ENCODE measurements at places on chromosomes 7 and 10.

- DNase-seq: no peak
Observed at GRCh38 chr7:141161550-141162535, 88.0 kb downstream of the TMEM178B start.

GRCh38 chr10:48776528-48776927, 91.9 kb downstream of the WDFY4 start:
- DNase-seq: no peak

- DNase-seq: no peak
Observed at GRCh38 chr10:2610946-2611345, 456.4 kb upstream of the PFKP start.

- no peak for DNase-seq
Observed at GRCh38 chr7:137276189-137276588, 67.3 kb downstream of the PTN start.

GRCh38 chr7:83738291-83738835, 89.4 kb upstream of the SEMA3E start:
- DNase-seq: no peak

GRCh38 chr7:105838627-105839231, 37.7 kb downstream of the ATXN7L1 start:
- no peak for DNase-seq

GRCh38 chr10:94174838-94175237, 181.1 kb downstream of the PLCE1 start:
- DNase-seq: no peak

GRCh38 chr10:47145290-47145934, 154.6 kb upstream of the GDF10 start:
- DNase-seq: no peak

DNA sequence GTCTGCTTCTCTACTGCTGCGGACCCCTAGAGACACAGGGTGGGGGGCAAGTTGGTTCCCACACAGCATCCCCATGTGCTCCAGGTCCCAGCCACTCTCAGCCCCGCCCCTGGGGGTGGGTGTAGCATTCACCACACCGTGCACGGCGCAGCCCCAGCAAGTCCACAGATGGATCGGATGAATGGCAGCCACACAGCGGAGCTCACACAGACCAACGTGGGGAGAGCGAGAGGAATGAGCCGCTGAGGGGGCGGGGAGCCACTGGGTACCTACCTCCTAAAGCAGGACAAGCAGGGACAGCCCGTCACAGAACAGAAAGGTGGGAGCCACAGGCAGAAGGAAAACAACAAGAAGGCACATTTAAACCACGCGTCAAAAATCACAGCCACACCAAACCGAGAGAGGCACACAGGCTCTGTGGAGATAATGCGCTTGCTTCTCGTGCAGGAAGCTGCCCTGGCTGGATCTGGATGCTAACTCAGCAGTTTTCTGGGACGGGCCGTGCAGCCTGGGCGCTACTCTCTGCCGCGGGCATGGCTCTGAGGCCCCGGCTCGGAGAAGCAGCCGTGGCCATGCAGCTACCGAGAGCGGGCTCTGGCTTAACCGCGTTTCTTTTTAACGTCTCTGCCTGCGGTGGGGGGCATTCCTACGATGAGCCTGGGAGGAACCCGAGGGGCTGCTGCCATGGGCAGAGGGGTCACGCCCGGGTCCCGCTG, 102.5 kb downstream of the CYTH3 start:
- no peak for DNase-seq

- no peak for DNase-seq
Observed at GRCh38 chr10:122294511-122295450, 23.7 kb downstream of the BTBD16 start.

- peak; percentile 59 for DNase-seq
Observed at GRCh38 chr10:118543714-118544400, 51.6 kb downstream of the PRLHR start.

GRCh38 chr10:47451273-47451997, 32.5 kb downstream of the ANXA8 start:
- no peak for DNase-seq

GRCh38 chr10:88385601-88386203, 197.4 kb downstream of the RNLS start:
- DNase-seq: no peak

- no peak for DNase-seq
Observed at GRCh38 chr7:70660819-70661191, 471.1 kb upstream of the GALNT17 start.

- DNase-seq: no peak
Observed at GRCh38 chr7:77406421-77406820, 9.7 kb downstream of the GSAP start.

DNA sequence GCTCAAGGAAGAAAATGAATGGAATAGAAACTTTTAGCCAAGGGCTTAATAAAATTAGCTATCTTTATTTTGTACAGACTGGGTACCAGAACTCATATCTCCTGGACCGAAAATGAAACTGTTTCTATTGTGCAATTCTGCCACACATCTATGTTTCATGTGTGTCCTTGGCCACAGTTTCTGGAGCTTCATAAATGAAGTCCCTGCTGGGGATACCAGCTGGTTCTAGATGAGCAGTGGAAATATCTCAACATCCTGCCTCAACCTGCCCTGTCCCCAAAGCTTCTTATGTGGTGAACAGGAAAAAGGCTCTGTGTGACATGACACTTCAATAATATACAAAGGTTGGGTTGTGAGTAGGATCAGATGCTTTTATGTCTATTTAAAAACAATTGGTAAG, 310.1 kb upstream of the SORCS1 start:
- no peak for DNase-seq

- no peak for DNase-seq
Observed at GRCh38 chr10:21212348-21212747, 313.1 kb downstream of the SKIDA1 start.

GRCh38 chr10:1147810-1148209, 91.6 kb downstream of the WDR37 start:
- DNase-seq: no peak

- no peak for DNase-seq
Observed at GRCh38 chr7:139046143-139046542, 10.3 kb upstream of the ZC3HAV1L start.

DNA sequence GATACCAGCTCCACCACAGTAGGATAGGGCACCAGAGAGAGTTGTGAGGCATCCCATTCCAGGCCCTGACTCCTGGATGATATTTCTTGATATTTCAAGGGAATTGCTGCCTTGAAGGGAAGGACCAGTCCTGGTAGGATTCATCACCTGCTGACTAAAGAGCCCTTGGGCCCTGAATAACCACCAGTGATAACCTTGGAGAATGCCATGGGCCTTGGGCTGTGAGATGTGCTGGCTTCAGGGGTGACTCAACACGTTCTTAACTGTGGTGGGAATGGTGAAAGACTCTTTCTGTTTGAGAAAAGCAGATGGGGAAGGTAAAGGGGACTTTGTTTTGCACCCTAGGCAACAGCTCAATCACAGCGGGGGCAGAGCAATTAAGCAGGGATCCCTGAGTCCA, 21.4 kb upstream of the ASZ1 start:
- no peak for DNase-seq

- DNase-seq: no peak
Observed at GRCh38 chr7:147775516-147776284, 814.9 kb upstream of the C7orf33 start.

DNA sequence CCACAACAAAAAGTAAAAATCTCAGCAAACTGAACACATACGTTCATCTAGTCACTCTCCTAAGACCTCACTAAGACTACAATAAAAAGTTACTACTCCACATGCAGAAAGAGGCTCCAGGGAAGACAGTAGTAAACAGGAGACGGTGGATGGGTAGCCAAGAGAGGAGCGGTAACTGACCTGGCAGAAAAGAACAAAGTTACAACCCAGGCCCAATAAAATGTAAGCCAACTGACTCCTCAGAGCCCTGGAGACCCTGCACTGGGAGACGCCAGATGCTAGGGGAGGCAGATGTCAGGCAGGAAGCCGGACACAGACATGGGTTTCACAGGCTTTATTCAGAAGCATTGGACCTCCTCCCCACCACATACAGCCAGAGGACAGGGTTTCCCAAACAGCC, 181.1 kb upstream of the NFE2L3 start:
- no peak for DNase-seq

DNA sequence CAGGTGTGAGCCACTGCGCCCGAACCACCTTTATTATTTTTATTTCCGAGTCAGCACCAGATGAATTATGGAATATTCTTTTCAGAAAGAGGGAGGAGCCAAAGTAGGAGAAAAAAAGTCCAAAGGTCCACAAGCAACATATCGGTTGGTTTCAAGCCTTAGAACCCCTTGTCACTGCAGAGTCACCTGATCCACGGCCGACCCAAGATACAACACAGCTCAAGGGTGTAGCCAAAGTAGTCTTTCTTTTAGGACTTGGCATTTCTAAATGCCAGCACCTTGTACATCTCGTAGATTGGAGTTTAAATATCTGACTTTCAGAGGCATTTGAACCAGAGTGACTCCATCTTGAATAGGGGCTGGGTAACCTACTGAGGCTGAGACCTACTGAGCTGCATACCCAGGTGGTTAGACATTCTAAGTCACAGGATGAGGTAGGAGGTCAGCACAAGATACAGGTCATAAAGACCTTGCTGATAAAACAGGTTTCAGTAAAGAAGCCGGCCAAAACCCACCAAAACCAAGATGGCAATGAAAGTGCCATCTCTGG, 113.9 kb upstream of the ANLN start:
- no peak for DNase-seq

DNA sequence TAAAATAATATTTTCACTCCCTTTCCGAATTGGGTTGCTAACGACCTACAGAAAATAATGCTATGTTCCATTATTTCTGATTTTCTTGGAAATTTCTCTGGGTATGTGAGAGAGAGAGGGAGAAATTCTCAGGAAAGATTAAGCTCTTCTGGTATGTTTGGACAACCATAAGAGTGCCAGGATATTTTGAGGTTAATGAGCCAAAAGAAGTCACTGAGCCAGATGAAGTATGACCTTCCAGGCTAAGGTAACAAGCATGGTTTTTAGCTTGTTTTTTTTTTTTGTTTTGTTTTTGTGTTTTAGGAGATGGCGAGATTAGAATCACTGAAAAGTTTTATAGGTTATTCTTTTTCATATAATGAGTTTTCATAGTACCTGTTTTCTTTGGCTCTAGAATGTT, 171.0 kb upstream of the FOXP2 start:
- DNase-seq: no peak

DNA sequence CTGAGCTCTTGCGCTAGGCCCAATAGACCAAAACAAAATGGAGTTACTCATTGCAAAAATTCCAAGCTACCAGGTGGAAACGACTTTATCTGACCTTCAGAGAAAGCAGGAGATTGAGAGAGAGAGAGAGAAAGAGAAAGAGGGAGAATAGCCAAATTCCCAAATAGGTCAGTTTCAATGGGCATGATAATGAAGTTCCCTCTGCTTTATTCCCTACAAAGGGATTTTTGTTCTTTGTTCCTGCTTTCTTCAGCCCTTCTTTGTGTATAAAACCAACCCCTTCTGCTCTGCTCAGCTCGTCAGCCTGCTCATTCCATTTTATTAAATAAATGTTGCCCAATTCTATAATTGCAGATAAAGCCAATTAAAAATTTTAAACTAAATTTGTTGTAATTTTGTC, 45.0 kb upstream of the GPR37 start:
- DNase-seq: no peak

- DNase-seq: peak; percentile 73
Observed at GRCh38 chr7:95772298-95772770, at the start of gene DYNC1I1. TSS of gene DYNC1I1 (plus strand) at chr7:95772554. CDS start at chr7:95804730, 32,176 bp downstream.

GRCh38 chr10:113958631-113959382, 84.9 kb upstream of the ADRB1 start:
- DNase-seq: peak; percentile 33

DNA sequence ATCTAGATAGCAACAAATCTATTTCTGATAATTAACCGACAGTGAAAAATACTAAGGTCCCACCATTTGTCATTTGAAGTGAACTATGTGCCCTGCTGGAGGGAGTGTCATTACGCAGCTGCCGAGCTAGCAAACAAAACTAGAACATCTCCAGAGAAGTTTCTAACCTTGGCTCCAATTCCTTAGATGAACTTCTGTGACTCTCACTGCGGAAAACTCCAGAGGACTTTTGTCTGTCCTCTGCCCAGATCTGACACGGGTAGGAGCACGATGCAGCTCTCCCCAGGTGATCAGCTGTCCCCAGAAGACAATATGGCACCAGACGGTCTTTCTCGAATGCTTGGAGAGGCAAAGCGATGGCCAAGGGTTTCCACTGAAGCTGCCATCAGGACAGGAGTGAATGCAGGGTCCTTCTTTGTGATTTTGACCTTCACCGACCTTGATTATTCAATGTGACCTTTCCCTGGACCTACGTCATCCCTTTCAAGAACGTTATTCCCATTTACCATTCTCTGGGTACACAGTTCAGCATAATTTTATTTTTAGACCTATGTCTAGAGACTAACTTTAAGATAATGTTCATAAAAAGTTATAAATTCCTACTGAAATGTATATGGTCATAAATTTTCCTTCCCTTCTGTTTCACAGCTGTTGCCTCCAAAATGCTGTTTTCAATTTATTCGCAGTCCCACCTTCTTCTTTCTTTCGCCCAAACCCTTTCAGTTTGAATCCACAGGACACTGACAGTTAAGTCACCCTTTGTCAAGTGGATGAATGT, 116.7 kb upstream of the C7orf33 start:
- DNase-seq: no peak

DNA sequence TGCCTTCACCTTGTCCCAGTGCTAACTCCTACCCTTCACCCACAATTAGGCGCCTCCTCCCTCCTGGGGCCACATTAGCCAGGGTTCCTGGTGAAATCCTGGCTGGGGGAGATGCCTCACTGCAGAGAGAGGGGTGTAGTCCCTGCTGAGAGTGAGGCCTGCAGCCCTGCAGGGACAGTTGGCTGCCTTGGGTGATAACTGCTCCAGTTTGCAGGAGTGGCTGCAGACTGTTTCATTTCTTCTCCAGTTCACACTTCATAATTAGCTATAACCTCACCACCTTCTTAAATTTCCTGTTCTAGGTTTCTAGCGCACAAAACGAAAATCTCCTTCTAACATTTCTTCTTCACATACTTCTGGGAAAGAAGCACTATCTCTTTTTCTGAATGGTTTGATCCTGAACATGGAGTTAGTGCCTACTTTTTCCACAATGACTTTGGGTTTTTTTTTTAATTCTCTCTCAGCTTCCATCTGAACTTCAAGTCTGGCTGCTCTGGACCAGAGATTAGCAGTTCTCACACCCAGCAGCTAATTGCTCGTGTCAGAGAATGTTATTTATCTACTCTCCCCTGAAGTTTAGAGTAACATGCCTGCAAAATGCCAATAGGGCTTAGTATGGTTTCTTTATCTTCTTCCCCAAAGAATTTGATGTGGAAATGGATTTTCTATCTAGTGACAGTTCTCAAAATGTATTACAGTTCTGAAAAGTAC, 15.5 kb upstream of the JAZF1 start:
- DNase-seq: no peak

- DNase-seq: no peak
Observed at GRCh38 chr7:93036149-93036640, 81.6 kb downstream of the SAMD9 start.

GRCh38 chr7:51154201-51154600, 162.4 kb downstream of the COBL start:
- DNase-seq: no peak

DNA sequence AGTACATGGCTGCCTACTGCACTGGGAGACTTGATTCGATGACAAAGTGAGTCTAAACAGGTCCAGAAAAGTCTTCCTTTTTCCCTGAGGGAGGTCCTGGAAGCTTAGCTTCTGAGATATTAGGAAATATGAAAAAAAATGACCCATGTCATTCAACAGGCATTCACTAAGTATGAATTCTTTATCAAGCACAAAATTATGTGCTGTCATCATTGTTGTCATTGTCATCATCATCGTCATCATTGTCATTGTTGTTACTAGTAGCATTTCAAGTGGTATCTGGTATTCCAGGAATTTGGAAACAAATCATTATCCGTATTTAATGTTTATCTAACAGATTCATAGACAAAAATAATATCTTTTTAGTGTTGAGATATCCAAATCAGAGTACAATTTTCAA, 49.7 kb upstream of the HECTD2 start:
- DNase-seq: no peak

- no peak for DNase-seq
Observed at GRCh38 chr7:8175929-8176369, 86.0 kb downstream of the ICA1 start.
